Panc1 (cell line): ENCODE measurements at places on chromosomes 16 and 17. TPM values are rescaled to one million over a fixed set of nuclear protein-coding genes. Genes with fewer than 3 reads are reported as not detected.

Gene TAF15
- total RNA-seq = 249 TPM

Gene LYRM1
- total RNA-seq = 30.7 TPM

Gene HAP1
- 11.6 TPM for total RNA-seq

Gene ZSCAN10
- 0.21 TPM for total RNA-seq

Gene TEX14
- total RNA-seq = not detected

Gene DDX19B
- 24.4 TPM for total RNA-seq
